Vagina (tissue), 2 donors: ENCODE measurements at places on chromosomes 13 and 19.

GRCh38 chr19:53521373-53522202, 16.4 kb upstream of the ZNF331 start:
- no peak for DNase-seq

DNA sequence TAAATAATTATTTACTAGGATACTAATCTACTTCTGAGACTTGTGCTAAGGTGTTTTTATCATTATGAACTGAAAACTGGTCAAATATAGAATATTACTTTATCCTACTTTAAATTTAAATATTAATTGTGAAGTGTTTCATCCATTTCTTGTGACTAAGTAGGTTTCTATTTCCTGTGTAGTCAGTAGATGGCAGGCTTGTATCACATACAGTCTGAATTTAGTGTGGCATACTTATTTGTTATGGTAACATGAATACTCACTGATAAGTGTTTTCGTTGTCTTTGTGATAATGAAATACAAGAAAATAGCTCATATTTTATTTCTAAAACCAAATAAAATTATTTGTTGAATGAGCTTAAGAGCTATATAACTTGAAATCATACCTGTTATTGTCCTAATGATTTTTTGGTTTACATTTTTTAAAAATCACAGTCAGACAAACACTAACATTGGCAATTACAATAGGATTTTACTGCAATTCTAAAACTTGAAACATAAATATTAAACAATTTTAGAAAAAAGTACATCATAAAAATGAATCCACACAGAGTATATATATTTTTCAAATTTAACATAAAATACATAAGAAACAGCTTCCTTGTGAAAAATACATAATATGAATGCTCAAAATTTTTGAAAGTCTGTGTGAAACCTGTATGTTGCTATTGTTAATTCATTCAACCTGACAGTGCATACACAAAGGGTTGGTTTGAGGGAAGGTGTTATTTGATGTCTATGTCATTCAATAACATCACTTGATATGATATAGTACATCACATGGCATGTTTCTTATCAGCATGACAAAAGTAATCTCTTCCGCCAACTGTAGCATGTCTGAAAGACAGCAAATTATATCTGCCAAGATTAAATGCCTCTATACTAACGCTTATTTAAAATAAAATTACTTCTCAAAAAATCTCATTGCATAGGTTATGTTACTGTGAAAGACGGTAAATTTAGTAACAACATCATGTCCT, 904.8 kb upstream of the PCDH20 start:
- DNase-seq, result no peak

DNA sequence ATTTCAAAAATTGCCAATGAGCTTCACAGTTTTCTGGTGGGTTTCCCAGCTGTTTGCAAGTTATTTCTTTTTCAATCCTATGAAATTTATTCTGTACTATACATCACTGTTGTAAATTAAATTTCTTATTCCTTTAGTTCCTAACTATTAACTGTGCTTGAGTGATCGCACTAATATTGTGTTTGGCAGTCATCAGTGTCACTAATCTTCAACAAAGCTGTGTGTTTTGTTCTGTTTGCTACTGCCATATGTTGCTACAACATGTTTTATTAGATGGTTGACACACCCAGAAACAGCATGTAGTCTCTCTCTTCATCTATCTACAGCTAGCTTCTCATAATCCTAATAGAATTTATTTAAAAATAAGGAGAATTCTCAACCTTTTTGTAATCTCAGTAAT, 453.6 kb upstream of the PRR20A start:
- no peak for DNase-seq

GRCh38 chr13:73103238-73103637, 44.4 kb downstream of the KLF5 start:
- no peak for DNase-seq

DNA sequence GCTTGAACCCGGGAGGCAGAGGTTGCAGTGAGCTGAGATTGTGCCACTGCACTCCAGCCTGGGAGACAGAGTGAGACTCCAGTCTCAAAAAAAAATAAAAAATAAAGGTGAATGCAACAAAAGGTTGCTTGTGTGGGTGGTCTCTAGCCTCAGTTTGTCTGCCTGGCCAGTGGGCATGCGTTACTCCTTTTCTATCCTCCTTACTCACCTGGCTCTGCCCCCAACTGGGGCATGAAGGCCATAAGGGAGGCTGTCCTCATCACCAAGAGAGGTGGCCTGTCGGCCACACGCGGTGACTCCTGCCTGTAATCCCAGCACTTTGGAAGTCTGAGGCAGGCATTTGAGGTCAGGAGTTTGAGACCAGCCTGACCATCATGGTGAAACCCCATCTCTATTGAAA, 1.9 kb upstream of the JUND start:
- DNase-seq, result no peak

DNA sequence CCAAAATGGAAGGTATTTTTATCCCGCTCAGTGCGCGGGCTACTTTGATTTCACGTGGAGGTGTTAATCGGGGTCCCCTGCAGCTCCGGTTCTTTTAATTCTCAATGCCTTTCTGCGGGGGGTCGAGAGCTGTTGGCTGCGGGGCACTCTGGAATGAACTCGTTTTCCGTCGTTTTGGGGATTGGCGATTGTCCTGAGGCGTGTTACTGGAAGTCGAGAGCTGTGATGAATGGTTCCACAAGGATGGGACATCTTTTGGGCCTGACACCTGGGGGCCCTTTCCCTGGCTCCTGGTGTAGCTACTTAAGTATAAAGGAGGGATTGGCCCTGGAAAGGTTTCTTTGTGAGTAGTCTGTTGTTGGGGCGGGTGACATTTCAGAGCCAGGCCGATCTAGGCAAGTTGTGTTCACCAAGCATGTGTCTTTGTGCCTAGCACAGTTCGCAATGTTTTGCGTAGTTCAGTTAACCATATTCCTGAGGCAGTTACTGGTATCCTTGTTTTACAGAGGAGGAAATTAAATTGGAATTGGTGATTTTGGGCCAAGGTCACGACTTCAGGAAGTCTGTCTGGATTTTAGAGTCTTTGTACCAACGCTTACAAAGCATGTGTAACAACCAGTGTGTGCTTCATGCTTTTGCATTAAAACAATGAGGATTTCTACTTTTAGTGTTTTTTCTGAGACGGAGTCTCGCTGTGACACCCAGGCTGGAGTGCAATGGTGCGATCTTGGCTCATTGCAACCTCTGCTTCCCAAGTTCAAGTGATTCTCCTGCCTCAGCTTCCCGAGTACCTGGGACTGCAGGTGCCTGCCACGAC, 846 bp downstream of the RPL13A start:
- no peak for DNase-seq

DNA sequence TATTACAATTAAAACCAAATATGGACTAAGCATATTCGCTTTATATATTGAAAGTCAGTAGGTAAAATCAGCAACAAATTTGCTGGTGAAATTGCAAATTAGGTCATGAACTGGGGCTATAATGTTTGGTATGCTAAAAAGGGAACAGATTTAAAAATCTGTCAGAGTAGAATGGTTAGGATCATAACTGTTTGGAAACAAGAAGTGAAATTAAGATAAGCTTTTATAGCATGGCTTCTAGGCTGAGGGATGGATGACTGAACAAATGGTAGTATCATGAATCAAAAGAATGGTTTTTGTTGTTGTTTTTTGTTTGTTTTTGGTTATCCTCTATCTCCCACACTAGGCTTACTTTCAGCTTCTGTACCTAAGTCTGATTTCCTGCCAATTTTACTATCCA, 1090.4 kb downstream of the PCDH9 start:
- no peak for DNase-seq

GRCh38 chr13:80841414-80841813, 500.5 kb upstream of the SPRY2 start:
- DNase-seq, result no peak

GRCh38 chr13:104085611-104086010, 1019.4 kb upstream of the SLC10A2 start:
- no peak for DNase-seq

DNA sequence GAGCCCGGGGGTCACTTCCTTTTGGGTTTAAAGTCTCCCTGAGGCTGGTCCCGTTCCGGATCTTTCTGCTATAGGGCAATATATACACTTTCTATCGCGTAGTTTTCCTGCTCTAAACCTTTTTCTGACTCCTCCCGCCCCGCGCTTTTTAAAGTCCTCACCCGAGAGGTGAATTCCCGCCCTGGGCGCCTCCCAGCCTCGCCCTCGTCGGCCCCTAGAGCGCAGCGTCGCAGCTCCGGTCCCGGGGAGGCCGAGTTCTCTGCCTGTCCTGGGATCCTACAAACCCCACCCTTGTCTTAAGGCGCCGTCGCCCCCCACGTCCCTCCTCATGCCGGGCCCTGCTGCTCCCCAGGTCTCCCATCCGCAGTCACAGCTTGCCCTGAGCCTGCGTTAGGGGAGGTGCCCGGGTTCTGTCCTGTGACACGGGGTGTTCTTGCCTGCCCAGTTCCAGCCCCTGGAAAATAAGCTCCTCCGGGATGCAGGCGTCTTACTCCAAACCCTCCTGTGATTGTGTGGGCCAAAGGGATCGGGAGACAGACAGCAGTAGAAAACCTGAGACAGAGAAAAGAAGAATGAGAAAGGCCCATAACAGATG, 491 bp downstream of the ZNF525 start:
- no peak for DNase-seq

DNA sequence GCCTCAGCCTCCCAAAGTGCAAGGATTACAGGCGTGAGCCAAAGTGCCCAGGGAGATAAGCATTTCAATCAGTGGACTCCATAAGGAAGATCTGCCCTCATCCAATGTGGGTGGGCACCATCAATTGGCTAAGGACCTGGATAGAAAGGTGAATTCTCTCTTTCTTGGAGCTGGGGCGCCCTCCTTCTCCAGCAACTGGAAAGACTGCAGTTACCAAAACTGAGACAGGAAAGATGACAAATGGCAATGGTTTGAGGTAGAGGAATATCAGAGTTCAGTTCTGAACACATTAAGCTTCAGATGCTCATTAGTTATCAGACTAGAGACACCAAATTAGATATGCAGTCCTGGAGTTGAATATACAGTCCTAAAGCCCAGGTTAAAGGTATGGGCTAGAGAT, 10.5 kb upstream of the ELF1 start:
- no peak for DNase-seq

- no peak for DNase-seq
Observed at GRCh38 chr19:46622118-46622446, 2.8 kb downstream of the PTGIR start.

- no peak for DNase-seq
Observed at GRCh38 chr13:110914081-110914330, 863 bp downstream of the ANKRD10 start.

GRCh38 chr13:40058757-40059236, 403.3 kb downstream of the COG6 start:
- no peak for DNase-seq

DNA sequence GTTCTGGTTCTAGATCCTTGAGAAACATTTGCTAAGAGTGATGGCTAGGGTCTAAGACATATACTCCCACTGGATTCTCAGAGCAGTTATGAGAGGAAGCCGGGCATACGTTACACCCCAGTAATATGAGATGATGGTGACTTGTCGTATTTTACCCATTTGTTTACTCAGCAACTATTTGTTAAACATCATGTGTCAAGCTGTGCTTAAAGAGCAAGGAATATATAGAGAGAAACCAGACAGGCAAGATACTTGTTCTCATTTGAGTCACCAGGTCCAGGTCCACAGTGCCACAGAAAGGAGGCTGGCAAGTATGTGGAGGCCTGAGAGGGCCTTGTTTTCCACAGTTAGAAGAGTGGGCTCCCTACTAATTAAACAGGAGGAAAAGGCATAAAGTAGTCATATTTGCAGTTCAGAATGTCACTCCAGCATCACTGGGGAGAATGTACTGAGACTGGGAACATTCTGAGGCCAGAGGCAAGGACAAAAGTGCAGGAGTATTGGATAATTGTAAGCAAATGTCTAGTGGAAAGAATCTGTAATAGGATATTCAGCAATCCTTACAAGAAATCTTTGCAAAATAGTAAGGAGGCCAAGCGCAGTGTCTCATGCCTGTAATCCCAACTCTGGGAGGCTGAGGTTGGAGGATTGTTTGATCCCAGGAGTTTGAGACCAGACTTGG, 142.2 kb downstream of the IRS2 start:
- no peak for DNase-seq

DNA sequence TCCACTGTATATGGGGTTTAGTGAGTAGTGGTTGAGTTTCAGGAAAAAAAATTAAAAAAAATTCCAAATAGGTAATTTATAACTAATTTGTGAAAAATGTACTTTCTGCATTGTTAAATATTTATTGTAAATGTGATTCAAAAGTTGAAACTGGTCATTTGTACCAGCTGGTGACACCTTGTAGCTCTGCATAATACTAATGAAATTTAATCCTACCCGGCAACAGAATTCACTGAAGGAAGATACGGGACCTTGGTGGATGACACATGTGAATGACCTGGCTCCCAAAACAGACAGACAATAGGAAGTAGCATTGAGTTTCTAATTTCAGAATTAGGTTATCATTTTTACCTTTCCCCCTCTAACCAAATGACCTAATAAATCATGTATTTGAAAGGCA, 73.8 kb downstream of the SLITRK6 start:
- DNase-seq, result no peak

DNA sequence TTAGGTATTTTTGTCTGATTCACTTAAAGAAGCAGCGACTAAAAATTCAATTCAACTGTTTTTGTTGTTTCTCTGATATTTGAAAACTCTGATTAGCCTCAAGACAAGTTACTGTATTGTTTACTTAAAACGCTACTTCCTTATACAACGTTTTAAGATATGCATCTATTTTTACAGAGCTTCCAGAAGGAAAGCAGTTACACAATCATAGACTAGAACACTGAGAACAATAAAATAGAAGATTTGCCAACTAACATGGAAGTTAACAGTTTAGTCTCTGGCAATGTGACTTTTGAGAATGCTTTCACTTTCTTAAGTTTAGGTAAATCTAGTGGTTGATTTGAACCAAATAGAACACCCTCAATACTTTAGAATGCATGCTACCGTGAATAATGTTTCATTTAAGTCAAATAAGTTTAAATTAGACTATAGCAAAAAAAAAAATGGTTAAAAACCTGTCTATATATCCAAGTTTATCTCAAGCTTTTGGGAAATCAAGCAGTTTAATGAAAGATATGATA, 614.8 kb downstream of the DACH1 start:
- no peak for DNase-seq

DNA sequence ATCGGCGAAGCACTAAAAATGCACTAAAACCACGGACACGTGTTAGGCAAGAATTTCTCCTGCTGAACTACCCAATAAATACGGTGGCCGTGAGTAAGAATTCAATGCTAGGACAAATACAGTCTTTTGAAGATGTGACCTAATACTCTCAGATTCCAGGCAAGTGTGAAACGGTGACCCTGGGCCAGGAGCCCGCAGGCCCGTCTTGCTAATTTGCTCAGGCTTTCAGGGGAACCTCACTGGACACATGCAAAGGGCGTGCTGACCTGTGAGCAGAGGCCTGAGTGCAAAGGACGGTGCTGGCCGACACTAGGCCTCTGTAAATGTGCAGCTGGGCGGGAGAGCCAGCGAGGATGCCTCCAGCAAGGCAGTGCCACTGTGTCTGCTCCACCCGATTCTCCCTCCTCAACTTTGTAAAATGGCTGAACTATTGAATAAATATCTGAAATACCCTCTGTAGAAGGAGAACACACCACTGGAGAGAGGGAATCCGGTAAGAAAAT, 70.1 kb downstream of the STK24 start:
- DNase-seq, result no peak
